ENCODE measurements at places on chromosomes 2 and 18.

DNA sequence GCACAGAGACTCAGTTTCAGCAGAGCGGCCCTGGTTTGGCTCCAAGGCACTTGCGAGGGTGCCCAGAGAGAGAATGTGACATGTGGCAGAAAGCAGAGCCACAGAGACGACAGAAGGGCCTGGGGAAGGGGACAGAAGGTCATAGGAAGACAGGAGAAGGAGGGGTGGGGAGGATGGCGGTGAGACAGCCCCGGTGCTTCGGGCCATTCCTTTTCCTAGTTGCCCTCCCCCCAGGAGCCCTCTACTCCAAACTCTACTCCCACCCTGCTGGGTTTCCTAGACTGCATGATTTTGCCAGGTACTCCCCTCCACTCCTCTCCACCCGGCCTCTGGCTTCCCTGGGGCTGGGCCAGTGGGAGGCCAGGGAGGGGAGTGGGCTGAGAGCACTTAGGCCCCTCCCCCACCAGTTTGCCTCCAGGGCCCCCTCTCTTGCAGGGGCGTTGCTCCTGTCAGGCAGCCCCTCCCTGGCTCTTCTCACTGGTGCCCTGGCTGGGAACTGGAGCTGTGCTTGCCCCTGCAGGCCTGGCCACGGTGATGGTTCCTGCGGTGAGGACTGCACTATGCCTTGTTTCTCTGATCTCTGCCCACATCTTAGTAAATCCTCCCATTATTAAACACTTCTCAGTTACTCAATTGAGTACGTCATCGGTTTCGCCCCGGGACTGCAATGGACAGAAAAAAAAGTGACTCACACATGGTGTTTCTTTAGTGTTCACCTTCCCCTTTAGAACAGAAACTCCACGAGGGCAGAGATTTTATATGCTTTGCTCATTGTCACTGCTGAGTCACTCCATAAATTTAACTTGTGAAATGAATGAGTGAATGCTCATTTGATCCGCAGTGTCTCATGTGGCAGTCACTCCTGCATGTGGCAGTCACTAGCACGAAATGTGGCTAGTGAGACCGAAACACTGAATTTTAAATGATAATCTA is 58.7 kb upstream of the SP3 start:
- peak; percentile 70 for DNase-seq

DNA sequence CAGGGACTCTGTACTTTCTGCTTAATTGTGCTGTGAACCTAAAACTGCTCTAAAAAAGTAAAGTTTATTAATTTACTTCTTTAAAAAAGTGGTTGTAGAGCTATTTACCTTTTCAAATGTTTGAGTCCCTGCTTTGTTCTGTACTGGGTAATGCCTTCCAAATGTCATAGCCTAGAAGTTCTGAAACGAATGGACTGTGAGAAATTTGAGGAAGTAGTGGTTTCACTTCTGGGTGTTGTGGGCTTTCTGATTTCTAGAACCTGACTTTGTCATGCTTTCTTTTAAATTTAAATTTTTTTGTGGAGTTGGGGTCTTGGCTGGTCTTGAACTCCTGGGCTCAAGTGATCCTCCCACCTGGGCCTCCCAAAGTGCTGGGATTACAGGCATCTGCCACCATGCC is 44.6 kb downstream of the SMAD4 start:
- DNase-seq = no peak

DNA sequence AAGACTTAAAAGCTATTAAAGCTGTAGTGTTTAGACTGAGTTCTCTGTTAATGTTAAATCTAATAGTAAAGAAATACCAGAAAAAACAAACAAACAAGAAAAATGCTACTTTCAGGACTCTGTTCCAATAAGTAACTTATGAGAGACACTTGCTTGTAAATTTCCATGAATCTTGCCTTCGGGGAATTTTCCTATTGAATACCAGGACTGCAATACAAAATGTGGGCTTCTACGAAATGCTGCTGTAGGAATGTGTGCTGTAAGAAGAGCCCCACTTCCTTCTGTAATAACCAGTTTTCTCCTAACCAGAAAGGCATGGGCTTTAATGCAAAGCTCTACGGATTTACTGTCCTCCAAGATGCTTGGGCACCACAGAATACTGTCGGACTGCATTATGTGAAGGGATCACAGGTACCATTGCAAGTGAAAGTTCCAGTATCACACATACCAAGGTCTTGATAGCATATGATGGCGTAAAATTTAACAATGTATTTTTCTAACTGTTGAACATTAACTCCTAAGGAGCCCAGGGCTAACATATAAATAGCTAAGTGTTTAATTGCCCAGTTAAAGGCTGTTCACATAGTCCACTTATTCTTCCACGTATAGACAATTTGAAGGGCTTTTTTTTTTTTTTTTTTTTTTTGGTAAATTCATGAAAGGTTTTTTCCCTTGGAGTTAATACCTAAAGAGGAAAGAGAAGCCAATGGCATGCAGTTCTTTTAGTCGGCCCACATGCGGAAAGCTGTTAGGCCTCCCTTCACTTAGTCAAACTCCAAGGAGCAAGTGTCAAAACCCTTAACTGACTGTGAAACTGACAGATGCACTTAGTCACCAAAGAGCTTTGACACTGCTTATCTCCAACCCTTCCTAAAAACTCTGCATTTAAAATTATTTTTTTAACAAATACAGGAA is 564.0 kb upstream of the POU3F3 start:
- no peak for DNase-seq

DNA sequence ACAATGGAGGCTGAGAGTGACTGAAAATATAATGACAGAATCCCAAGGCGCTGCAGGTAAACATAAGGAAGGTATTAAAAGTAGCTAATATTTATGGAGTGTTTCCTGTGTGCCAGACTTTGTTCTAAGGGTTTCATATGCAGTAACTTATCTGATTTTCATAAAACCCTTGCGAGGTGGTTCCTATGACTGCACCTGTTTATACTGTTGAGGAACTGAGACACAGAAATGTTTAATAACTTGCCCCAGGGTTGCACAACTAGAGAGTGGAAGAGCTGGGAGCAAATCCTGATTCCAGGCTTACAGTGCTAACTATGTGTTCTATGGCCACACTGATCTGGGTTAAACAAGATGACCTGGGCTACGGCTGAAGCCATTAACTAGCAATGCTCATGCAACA is 2.4 kb downstream of the SP110 start:
- DNase-seq = no peak

DNA sequence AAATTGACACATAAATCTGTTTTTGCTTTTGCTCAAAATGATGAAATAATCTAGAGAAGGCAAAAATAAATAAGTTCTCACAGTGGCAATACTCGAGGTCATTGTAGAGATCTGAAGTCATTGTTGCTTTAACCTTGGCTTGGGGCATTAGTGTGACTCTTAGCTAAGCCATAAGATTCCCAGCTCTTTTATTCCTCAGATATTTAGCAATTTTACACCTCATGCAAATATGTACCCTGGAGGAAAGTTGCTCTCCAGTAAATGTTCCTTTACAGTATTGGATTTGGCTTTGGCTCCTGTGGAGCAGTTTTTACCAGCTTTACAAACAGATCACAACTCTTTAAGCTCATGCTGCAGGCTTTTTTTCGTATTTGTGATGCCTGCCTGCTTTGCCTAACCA is 134.2 kb upstream of the NABP1 start:
- DNase-seq = no peak

DNA sequence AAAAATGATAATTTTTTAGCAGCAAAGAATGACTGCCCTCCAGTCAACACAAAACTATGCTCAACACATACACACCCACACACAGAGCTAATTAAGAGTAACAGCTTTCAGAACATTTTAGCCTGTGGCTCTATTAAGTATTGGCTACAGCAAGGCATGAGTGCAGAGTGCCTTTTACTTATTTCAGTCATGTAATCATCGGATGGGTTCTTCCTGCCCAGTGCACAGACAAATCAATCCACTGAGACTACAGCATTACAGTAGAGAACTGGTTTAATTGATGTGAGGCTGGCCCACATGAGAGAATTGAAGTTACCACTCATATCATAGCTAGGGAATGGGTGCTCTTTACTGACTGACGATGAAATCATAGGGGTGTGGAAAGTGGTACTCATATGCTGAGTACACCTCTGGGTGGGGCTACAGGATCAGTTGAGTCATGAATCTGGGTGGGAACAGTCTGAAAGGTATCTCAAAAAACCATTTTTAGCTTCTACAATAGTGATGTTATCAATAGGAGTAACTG is 241.0 kb downstream of the FSIP2 start:
- no peak for DNase-seq

- DNase-seq = no peak
Observed at GRCh38 chr2:39704540-39704939, 38.8 kb downstream of the TMEM178A start.

GRCh38 chr2:119384971-119385370 is 18.2 kb downstream of the DBI start:
- no peak for DNase-seq

DNA sequence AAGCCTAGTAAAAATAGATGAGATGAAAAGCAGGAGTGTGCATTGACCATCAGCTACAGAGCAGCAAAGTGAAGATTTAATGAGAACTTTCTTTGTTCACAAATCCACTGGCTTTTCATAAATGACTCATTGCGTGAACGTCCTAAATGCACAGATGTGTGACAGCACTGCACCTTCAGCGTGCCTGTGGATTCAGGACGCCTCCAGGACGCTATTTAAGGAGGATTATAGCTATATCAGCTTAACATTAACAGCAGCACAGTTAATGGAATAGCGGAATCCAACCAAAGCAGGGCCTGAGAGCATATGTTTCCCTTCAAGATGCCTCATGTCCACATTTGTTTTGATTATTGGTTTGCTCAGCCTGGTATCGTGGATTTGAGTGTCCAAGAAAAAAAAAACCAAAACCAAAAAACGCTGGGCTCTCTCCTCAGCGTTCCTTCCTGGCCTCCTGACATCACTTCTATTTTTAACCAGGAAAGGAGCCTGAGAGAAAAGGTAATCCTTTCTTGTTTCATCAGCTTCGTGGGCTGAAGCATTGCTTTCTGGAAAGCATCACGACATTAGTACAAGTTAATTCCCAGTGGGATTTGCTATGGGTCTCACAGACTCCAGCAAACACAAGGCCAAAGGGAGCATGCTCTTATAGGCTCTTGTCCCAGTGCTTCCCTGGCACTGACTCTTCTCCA is 447.0 kb upstream of the SMIM21 start:
- DNase-seq = no peak

- DNase-seq = peak; percentile 15
Observed at GRCh38 chr2:31244101-31244500, 10.1 kb downstream of the EHD3 start.

DNA sequence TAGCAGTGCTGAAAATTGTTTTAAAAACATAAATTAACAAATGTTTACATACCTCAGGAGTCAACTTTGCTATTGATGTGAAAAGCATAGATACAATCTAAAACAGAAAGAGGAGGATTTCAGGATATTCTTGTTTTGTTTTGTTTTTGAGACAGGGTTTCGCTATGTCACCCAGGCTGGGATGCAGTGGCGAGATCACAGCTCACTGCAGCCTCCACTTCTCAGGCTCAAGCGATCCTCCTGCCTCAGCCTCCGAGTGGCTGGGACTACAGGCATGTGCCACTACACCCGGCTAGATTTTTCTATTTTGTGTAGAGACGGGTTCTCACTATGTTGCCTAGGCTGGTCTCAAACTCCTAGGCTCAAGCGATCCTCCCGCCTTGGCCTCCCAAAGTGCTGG is 60.6 kb downstream of the C2orf74 start:
- DNase-seq = no peak

GRCh38 chr2:857081-857480 is 93.6 kb upstream of the SNTG2 start:
- peak; percentile 23 for DNase-seq

GRCh38 chr18:11983592-11983991 is 2.3 kb downstream of the IMPA2 start:
- no peak for DNase-seq

DNA sequence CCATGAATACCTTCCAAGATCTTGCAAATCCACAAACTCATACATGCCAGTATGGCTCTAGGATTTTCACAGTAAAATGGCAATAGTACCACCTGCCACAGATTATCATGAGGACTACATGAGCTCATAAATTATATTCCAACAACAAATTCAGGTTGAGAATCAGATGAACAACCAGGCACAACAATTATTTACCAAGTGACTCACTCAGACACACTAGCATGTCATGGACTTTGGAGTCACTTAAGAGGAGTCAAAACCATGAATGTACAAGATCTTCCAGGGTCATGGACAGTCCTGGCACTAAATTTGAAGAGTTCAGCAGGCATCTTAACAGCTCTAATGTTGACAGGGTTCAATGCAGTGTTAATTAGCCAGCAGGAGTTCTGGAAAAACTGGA is 34.4 kb upstream of the BZW1 start:
- no peak for DNase-seq

DNA sequence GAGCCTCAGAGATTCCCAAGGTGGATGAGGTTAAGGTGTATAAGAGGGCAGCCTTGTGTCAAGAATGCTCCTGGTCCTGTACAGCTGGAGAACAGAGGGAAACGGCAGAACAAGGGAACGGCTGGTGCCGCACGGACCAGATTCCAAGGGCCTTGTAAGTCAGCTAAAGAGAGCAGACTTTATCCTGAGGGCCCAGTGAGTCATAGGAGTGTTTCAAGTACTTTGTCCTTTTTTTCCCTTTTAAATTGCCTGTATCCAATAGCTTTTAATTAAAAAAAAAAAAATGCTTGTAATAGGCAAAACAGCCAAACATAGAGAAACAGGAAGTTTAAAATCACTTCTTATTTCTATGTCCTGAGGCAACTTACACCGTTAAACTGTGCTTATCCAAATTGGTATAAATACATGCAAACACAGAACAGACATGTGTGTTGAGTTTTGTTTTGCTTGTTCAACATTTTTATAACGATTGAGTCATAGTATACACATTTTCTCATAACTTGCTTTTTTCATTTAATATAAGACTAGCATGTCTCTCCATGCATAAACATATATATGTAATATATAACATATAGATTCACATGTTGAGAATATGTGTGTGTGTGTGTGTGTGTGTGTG is 42.1 kb upstream of the EVA1A start:
- DNase-seq = no peak

DNA sequence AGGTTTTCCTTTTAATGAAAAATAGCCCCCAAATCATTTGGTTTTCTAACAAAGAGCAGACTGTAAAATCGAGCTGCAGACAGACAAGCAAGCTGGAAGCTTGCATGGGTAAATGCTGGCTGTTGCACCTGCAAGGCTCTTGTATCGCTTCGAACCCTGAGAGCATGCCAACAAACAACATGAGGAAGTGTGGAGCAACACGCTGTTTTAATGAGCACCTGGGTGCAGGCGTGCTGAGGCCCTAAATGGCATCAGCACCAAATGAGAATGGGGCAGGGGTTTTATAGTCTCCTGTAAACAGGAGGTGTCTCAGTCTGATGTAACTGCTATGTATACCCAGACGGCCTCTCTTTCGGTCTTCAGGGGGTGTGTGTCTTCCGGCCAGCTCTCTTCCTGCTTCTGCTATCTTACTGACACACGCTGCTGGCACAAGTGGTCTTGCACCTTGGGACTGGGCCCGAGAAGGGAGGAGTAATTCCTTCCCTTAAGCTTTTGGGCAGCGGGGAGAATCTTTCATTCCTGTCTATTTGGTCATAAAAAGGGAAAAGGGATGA is 31.9 kb upstream of the CDH2 start:
- DNase-seq = no peak

- DNase-seq = no peak
Observed at GRCh38 chr2:62738981-62739936, 33.7 kb downstream of the EHBP1 start.

GRCh38 chr18:10035281-10035991 is 121.6 kb downstream of the VAPA start:
- no peak for DNase-seq
